ENCODE measurements at places on chromosomes 1 and 21.

DNA sequence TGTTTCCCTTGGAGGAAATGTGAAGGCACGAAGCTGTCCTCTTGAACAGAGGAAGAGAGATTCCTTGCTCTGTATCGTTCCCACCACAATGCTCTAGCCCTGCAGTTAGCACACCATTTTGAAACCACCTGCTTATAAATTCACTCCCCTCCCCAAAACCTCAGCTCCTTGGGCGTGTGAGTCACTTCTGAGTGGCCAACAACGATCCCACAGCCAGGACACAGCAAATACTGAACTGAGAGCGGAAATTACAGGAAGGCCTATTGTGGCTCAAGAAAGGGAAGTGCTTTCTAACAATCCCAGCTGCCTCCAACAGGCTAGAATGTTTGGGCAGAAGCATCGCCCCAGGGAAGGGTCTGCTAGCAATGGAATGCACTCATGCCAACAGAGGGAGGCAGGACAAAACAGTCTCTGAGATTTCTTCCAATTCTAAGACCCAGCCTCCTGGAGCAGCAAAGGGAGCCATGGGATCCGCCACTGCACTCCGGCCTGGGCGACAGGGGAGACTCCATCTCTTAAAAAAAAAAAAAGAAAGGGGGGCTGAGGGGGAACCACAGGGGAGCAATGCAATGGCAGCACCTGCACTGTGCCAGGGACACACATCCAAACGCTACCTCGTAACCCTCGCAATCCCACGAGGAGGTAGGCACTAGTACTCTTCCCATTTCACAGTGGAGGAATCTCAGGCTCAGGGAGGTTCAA is 1.9 kb downstream of the TMEM53 start:
- peak; percentile 97 for DNase-seq

GRCh38 chr1:4449972-4450371 is 204.4 kb upstream of the AJAP1 start:
- DNase-seq = no peak

GRCh38 chr21:27647921-27648320 is 681.0 kb upstream of the ADAMTS5 start:
- peak; percentile 8 for DNase-seq

DNA sequence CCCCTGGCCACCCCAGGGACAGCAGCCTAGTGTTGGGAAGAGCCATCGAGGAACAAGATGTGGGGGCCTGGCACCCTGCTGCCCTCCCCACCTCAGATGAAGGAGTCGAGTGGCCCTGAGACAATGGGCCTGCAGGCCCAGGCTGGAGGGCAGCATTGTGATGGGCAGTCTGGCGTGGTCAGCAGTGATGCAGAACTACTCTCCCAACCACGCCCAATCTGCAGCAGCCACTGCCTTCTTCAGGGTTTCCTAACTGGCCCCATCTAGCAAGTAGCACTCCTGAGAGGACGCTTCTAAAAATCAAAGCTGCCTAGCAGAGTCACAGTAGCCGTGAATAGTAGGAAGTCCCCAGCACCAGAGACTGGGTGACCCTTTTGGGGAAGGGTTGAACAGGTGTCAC is 18.5 kb downstream of the CDCP2 start:
- DNase-seq = no peak

DNA sequence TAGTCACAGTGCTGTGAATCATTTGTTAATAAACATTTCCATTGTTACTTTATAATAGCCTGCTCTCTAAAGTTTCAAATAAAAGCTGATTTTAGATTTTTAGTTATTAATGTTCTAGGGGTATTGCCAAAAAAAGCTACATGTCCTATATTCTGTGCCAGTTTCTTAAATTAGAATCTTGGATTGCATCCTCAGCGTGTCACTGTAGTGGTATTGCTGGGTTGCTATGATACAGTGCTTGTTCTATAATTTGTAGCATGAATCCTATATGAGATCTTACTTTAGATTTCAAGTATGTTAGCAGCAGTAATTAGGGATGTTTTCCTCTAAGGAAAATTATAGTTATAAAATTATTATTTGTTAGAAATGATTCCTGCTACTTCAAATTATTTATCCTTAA is 16.4 kb downstream of the PPP2R5A start:
- no peak for DNase-seq

DNA sequence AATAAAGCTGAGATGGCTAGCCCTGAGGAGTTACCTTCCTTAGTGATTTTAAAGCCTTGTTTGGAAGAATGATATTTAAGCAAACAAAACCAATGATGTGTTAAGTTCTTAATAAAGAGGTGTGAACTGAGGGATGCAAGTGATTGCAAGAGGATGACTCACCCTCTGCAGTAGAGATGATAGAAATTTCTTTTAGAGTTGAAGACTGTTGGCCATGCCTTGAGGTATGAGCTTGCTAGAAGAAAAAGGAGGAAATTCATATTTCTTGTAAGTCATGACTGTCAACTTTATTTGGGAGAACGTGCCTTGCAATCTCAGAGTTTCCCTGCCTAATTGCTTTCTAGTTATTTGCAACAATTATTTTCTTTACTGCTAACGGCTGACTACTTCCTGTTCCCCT is 94.7 kb downstream of the PLA2G4A start:
- no peak for DNase-seq

GRCh38 chr1:234271243-234271606 is 102.0 kb upstream of the COA6 start:
- DNase-seq = no peak

- DNase-seq = peak; percentile 88
Measured at GRCh38 chr1:119711804-119712341, at the start of gene PHGDH. Gene PHGDH (plus strand): TSS chr1:119711934. CDS start chr1:119712023, 89 bp downstream.

DNA sequence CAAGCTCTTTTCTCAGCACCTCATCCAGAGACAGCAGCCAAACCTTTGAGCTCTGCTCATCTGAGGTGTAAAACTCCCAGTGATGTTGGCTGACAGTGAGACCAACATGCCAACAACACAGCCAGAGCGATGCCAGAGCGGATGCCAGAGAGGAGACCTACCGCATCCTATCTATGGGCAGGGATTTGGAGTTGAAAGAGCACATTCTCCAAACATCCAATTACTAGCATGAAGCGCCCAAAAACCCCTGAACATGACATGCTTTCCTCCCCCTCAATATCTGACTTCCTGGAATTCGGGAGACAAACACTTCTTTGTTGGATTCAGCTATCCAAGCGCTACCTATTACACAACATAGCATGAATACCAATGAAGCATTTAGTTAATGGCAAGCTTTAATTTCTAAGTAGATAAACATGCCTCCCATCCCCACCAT is 23.1 kb upstream of the PAXBP1 start:
- peak; percentile 25 for DNase-seq

- peak; percentile 70 for DNase-seq
Measured at GRCh38 chr1:116020668-116021272, 44.5 kb downstream of the SLC22A15 start.

DNA sequence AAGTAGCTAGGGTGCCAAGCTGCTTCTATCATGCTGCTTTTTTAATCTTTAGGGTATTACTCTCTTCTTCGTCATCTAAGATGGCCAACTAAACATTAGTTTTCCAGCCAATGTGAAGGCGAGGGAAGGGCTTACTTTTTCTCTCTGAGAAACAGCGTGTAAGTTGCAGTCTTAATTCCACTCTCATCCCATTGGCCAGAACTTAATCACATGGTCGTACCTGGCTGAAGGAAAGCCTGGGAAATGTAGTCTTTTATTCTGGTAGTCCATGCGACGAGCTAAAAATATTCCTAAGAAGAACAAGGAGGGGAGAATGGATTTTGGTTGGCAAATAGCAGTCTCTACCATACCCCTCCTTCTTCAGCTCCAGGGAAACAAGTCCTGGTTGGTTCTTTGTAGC is 21.5 kb downstream of the DNAJC6 start:
- DNase-seq = no peak

- peak; percentile 24 for DNase-seq
Measured at GRCh38 chr1:151416231-151416630, 16.9 kb downstream of the PSMB4 start.

DNA sequence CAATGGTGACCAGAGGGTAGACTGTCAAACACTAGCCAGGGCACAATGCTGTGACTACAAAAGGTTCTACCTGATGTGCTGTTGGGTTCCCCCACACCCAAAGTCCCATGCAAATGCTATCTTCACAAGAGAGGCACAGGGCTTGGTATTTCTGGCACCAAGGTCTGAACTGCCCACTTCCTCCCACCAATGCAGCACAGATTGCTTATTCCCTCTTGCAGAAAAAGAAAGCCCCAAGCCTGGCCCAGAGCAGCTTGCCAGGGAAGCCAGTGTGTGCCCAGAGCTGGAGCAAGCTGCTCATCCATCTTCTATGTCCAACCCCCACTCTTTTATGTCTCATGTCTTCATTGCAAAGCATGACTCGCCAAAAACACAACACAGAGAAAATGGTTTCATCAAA is 149.4 kb upstream of the CAMK1G start:
- peak; percentile 28 for DNase-seq

DNA sequence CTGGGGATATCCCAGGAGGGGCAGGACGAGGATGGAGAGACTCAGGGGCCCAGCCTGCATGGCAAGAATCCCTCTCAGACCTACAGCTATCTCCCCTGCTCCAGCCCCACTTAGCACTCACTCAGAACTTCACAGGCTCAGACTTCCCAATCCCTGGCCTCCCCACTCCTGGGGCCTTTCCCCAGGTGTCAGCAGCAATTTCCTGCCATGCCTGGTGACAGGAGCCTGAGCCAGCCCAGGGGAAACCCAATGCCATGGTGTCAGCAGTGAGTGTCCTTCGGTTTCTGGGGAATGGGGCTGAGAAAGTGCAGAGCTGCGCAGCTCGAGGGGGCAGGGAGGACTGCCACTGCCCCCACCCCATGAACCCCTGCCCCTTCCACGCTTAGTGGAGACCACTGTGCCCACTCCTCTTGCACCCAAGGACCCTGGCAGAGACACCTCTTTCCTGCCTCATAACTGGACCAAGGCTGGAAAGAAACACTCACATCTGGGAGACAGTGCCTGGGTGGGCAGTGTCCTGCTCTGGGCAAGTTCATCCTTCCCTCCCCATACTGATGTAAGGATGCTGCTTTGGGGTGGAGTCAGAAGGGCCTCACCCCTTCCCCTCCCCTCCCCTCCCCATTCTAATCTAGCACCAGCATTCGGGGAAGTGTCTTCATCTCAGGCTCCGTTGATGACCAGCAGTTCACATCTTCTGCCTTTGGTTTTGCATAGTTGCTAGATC is 17.1 kb upstream of the UBL4B start:
- no peak for DNase-seq

GRCh38 chr21:32574946-32575925 is 10.1 kb downstream of the TCP10L start:
- DNase-seq = no peak

DNA sequence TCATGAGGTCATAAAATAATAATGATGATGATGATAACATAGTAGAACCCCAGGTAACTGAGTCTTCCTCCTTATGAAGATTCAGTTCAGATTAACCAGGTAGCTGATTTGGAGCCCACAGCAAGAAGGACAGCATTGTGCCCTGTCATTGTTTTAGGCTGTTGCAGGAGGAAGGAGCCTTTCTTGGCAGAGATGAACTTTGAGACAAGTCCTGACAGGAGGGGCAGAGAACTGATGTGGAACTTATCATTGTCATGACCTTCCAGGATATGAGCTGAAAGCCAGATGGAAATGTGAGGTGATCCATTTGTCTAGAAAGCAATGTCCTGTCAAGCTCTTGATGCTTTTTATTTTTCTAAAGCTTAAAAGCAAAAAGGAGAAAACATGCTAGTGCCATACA is 132.6 kb upstream of the COA6 start:
- no peak for DNase-seq

DNA sequence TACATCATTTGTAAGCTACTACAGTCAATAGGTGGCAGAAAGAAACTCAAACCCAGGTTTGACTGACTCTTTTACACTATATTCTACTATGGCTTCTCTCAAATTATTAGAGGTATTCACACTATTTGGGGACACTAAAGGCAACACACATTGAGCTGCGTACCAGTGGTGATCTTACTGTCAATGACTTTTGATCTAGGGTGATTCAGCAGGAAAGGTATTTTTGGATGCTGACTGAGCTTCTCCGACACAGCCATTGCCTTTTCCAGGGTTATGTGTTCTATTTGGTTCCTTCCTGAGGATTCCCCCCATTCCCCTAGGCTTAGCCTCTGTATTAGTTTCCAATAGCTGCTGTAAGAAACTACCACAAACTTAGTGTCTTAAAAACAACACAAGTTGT is 73.2 kb upstream of the JAK1 start:
- no peak for DNase-seq

GRCh38 chr1:112618114-112618720 is 724 bp downstream of the ST7L start:
- peak; percentile 26 for DNase-seq

DNA sequence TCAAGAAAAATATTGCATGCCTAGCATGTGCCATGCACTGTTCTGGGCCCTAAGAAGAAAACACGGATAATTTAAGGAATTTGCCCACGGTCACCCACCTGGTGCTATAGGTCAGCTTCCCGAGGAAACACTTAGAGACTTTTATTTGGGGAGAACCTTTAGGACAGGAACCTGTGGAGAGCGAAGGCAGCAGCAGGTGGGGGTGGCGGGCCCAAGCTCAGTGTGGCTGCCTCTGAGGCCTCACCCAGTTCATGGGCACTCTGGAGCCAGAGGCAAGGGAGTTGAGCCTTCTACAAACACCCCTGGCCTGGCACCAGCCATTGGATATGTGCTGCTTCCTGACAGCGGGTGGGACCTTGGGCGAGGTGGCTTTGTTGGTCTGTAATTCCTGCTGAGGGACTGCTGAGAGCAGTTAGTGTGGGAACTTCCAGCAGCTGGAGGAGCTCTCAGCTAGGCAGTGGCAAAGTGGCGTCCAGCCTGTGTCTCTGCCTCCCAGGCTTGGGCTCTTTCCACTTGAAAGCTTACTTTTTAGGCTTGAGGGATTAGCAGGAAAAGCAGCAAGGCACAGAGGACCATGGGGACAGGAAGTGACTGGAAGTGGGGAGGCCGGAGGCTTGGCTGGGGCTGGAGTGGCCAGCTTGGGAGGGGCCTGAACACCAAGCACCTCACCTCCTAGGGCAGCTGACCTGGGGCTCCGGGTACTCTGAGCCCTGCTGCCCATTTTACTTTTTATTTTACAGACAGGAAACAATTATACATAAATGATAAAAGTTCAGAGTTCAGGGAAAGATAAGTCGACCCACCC is 19.1 kb downstream of the MRPL37 start:
- DNase-seq = no peak

- DNase-seq = no peak
Measured at GRCh38 chr1:2609319-2610035, 22.9 kb downstream of the PRXL2B start.

DNA sequence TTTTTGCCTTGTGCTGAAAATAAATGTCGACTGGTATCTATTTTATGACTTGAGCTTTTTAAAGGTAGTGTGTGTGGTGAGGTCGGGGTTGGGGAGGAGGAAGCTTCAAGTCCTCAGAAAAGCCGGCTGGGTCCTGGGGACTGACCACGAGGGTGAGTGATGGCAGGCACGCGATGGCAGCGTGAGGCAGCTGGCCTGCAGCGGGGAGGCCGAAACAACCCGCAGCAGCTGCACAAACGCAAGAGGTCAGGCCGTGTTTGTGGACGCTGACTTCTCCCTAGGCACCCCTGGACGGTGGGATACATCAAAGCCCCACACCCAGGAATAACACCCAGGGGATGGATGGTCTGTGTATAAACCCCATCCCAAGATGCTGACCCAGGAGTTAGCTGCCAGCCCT is 51.4 kb downstream of the ZBTB18 start:
- no peak for DNase-seq

All from RPMI7951 (cell line).